ENCODE measurements at places on chromosomes 13 and 19.
A peak's percentile ranks its signal among the peaks of the same experiment; 100 is the strongest.

GRCh38 chr19:38035515-38036495 lies 128.8 kb downstream of the SIPA1L3 start:
- DNase-seq: no peak

DNA sequence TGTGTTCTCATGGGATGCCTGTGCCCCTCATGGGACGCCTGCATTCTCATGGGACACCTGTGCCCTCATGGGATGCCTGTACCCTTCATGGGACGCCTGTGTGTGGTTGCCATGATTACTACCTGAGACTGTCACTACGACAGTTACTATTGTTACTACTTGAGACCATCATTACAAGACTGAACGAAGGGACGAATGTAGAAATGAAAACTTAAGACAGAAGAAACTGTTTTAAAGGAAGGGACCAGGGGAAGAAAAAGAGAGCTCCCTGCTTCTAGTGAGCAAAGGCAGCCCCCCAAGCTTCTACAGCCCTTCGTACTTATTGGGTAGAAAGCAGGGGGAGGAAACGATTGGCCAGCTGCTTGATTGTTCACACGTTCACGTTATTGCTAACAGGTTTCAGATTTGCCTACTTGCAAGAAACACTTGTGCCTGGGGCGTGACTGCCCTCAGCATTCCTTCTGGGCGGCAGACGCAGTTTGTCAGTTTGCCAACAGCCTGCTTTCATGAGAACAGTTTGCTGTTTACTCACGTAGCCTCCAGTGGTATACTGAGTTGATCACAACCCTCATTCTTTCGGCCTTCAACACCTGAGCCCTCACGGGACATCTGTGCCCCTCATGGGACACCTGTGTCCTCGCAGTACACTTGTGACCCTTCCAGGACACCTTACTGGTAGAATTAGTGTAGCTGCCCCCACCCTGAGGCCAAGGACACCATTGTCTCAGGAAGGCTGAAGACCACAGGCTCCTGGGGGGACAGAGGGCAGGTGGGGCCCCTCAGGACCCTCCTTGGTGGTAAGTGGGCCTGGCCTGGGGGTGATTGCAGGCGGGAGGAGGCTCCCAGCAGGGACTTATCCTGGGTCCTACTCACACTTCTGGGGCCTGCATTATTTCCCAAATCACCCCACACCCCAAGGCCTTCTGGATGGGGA lies 2.5 kb upstream of the S1PR4 start:
- peak; percentile 64 for DNase-seq

GRCh38 chr19:23787106-23787505 lies 28.4 kb upstream of the ZNF681 start:
- DNase-seq: no peak

GRCh38 chr19:44848812-44849447 lies 2.8 kb downstream of the NECTIN2 start:
- no peak for DNase-seq

DNA sequence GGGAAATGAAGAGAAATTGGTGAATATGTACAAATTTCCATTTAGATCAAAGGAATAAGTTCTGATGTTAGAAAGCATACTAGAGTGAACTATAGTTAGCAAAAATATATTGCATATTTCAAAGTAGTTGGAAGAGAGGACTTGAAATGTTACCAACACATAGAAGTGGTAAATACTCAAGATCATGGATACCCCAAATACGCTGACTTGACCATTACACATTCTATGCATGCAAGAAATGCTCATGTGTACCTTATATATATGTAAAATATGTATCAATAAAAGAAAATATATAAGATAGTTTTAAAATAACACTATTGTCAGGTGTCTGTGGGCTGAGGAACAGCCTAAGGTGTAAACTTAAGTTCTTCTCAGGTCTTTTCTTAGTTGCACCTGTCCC lies 14.6 kb upstream of the ZNF491 start:
- no peak for DNase-seq

DNA sequence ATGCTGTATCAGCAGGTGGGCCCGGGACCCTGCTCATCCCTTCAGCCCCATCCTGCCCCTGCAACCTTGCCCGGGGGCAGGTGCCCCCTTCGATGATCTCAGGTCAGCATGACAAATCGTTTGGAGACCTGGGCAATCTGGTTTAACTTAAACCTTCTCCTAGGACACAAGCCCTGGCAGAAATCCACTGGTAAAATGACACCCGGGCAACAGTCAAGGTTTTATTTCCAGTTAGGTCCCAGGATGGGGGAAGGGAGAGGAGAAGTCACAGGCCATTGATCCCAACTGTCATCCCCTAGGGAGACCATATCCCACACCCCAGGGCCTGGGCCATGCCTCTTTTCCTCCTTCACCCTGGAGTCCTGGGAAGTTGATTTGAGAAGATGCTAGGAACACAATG lies 1.8 kb upstream of the PLIN5 start:
- DNase-seq: no peak

GRCh38 chr19:4575267-4576015 lies 16.0 kb upstream of the SEMA6B start:
- no peak for DNase-seq

DNA sequence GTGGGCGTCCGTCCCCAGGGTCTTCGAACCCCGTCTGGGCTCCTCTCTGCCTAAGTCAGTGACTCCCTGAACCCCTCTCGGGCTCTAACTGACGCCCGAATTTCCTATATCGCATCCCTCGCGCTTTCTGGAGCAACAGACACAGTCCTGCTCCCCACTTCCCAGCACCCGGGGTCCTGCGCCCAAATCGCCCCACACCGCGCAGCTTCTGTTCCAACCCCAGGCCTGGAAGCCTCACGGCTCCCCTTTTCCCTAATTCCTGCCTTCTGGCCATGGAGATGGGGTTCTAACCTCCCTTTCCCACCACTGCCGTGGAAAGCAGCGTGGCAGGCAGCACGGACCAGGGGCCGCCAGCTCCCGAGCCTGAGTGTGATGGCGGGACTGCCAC lies 1.6 kb upstream of the GRTP1 start:
- DNase-seq: no peak

- DNase-seq: peak; percentile 32
These were observed 30.2 kb downstream of the MEIS3 start for GRCh38 chr19:47389150-47389556.

DNA sequence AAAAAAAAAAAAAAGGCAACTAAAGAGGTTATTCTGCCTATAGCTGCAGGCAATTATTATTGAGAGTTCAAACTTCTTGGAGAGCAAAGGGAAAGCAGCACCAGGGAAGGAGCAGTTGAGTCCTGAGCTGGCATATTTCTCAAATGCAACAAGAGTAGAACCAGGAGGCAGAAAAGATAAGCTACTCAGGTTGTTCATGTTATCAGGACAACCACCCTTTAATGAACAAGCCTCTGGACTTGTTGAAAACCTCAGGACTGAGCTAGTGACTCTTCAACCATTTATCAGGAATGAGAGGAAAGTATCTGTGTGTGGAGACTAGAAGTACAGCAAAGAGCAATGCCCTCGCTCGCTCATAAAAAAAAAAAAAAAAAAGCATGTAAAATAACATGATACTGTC lies 183.0 kb downstream of the KCTD12 start:
- DNase-seq: no peak

- peak; percentile 71 for DNase-seq
These were observed 572 bp downstream of the UGGT2 start for GRCh38 chr13:96052656-96053002.

DNA sequence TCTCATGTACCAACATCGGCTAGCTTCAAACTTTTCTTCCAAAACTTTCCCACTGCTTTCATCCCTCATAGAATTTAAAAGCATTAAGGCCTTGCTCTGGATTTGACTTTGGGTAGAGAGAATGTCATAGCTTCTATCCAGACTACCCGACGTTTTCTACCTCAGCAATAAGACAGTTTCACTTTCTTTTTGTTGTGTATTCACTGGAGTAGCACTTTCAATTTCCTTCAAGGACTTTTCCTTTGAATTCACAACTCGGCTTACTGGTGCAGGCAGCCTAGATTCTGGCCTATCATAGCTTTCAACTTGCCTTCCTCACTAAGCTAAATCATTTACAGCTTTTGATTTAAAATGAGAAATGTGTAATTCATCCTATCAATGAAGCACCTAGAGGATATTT lies 420.4 kb upstream of the GPC6 start:
- DNase-seq: peak; percentile 24

GRCh38 chr19:58007285-58007684 lies 4.7 kb upstream of the ZNF606 start:
- peak; percentile 38 for DNase-seq

DNA sequence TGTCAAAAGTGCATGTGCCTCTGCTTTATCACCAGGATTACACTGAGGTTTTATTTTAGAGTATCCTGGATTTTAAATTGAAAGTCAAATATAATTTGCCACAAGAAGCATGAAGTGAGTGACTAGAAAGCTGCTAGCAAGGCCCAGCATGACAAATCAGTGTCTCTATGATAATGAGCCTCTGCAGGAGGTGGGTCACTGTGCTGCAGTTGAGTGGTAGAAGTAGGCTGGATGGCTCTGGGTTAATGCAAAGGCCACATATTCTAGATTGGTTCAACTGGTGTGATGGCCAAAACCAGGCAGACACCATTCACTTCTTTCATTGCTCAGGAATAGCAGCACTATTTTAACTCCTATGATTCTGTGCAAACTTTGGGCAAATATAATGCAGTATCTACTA lies 491.5 kb downstream of the OLFM4 start:
- no peak for DNase-seq

DNA sequence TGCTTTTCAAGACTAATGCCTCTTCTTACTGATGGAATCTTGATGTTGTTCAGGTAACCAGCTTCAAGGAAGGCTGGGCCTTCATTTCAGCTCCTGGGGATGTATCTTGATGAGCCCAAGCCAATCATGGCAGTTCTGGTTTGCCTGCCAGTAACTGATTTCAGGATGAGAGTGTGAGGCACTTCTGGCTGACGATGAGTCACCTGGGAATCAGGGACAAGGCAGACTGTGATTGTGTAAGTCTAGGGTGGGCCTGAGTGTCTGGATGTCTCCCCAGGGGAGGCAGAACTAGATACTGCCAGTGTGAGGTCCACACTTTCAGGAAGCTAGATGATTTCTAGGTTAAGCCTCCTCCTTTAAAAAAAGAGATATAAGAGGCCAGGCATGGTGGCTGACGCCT lies 77.3 kb upstream of the KL start:
- DNase-seq: no peak

DNA sequence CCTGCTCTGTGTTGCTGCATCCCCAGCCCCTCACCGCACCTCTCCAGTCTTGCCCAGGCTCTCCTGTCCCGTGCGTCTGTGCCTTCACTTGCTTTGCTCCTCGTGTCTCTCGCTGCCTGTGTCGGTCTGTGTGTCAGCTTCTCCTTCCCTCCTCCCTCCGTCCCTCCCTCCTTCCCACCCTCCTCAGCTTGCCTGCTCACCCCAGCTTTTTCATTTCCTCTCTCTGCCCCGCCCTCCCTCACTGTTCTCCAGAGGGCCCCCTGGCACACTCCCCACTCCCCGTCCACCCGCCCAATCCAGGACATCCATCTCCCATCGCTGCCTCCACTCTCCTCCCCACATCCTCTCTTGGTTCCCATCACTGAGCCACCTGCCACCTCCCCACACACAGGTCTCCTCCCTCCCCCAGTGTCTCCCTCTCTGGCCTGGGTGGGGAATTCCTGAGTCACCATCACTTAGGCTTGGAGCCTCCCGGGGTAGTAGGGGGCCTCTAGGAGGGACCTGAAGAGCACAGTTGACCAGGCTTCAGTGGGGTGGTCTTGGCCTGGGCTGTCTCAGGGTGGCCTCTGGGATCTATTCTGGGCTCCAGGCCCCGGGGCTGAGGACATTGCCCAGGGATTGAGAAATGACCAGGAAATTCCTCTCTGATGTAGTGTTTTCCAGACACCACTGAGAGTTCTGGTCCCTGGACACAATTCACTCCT lies at the start of gene PTGIR:
PTGIR (minus strand) TSS at position 132 of the 704 bp plus-strand sequence. CDS start 864 bp downstream, outside the sequence.
- DNase-seq: no peak

DNA sequence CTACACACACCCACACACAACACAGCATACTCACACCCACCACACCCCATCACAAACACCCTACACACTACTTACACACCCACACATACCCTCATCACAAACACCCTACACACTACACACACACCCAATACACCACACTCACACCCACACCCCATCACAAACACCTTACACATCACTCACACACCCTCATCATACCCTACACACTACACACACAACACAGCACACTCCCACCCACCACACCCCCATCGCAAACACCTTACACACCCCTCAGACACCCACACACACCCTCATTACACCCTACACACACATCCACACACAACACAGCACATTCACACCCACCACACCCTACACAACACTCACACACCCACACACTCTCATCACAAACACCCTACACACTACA lies 15.8 kb downstream of the PEPD start:
- DNase-seq: no peak

GRCh38 chr13:46182491-46182877 lies 507 bp upstream of the LCP1 start:
- DNase-seq: no peak

- no peak for DNase-seq
These were observed 182.8 kb downstream of the RGCC start for GRCh38 chr13:41639955-41640780.

All from NAMALWA (cell line).